Brain (organoid and tissue), 16 donors: ENCODE measurements at places on chromosomes 1 and 21. TPM values are rescaled to one million over a fixed set of nuclear protein-coding genes. Genes with fewer than 3 reads are reported as not detected.
A peak's percentile ranks its signal among the peaks of the same experiment; 100 is the strongest.

- no peak for DNase-seq
These were observed 13.9 kb downstream of the ARID4B start for GRCh38 chr1:235313931-235314678.

- DNase-seq, result peak; percentile 56
These were observed 384.6 kb downstream of the RRAGC start for GRCh38 chr1:38474738-38475623.

DNA sequence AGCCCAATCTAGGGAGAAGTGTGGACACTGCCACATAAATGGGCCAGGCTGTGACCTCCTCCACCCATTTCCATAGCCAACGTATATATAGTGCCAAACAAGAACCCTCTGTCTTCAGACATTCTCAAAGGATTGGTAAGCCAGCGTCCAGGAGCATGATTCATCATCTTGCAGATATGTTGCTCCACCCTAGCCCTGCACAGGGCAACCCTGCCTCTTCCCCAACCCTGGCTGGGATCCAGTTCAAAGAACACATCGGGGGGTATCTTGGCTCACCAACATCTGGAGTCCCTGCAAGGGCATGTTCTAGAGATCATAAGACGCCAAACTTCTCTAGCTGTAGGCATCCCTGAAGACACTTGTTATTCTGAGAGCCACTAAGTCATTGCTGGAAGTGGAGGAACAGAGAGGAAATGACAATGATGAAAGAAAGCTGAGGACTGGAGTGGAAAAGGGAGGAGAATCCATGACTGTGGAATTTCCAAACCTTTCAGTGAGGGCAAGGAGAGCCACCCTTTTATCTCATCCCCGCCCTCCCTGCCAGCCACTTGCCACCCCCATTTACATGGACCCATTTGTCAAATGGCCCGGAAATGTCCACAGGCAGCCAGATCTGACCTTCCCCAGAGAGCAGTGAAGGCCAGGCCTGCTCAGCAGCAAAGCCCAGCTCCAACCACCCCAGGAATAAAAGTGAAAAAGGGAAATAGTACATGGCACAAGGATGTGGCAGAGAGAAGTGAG is 144.1 kb upstream of the CTTNBP2NL start:
- no peak for DNase-seq

- no peak for DNase-seq
These were observed 361.9 kb upstream of the GREM2 start for GRCh38 chr1:240973875-240974274.

DNA sequence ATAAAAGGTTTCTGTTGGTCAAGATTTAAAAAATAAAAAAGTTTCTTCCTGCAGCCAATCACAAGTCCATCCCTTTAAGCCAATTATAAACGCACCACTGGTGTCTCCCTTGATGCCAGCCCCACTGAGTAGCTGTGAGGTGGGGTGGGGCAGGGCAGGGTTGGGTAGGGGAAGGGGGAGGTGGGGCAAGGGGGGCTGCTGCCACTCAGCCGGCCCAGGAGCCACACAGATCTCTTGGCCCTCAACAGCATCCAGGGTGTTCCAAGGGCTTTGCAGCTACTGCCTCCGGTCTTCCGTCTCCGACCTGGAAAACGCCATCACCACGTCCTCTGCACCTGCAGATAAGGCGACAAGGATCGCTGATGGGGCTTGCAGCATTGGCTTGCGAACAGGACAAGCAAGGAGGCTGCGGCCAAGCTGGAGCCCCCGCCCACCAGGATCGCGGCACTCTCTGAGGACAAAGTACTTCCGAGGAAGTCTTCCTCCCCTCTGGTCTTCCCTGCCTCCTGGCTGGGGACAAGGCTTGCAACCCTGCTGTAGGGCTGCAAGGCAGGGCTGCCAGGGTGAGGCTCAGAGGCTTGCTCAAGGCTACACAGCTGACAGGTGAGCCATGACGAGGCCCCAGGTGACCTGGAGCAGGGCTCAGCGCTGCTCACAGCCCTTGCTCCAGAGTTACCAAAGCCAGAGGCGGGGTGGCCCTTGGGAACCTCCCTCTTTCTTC is 26.8 kb upstream of the CLSTN1 start:
- DNase-seq, result no peak

DNA sequence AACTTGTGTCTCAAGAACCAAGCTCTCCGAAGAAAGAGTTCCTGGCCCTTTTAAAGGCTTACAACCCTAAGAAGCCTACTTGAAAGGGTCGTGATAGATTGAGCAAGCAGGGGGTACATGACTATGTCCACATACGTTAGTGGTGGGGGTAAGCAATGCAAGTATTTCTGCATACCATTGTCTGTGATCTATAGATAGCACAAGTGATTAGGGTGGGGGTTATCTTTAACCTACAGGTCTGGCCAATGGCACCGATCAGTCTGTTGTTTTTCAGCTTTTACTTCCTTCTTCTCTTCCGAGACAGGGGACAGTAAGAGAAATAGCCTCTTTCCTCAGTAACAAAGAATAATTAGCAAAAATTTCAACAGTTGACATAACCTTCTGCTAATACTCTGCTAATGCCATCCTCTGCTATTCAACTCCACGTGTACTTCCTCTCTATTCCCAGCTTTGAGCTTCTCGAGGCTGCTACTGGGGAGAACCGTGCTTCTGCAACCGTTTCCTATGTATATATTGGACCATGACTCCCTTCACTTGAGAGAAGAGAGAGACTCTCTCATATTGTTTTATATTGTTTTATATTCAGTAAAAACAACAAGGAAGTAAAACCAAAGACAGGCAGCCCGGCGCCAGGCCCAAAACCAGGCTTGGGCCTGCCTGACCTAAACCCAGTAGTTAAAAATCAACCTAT is 727.7 kb upstream of the NCAM2 start:
- DNase-seq, result no peak

- no peak for DNase-seq
These were observed 124.6 kb upstream of the NGF start for GRCh38 chr1:115462566-115463076.

DNA sequence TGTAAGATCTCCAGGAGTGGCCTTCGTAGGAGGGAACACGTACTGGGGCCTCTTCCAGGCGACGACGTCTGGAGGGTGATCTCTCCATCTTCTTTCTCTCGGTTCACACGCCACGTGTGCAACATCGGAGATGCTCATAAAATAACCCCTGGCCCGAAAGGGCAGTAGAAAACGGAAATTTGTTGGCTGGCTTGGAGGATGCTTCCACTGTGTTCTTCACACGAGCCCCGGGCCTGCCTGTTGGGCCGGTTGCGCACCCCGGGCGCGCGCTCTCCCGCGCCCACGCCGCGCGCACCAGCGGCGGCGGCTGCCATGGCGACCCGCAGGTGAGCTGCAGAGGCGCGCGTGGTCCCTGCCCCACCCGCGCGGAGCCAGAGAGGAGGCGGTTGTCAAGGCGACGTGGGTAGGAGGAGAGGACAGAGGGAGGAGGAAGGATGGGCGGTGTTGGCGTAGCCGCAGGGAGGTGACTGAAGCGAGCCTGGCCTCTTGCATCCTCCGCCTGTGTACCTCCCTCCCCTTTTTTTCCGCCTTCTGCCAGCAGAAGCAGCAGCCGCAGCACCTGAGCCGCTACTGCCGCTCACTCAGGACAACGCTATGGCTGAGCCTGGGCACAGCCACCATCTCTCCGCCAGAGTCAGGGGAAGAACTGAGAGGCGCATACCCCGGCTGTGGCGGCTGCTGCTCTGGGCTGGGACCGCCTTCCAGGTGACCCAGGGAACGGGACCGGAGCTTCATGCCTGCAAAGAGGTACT is at the start of gene ELAPOR1:
Gene ELAPOR1, plus strand, starts transcription at position 526 of the 752 bp plus-strand sequence. Its CDS starts 69 bp downstream, at position 595.
- peak; percentile 79 for DNase-seq

GRCh38 chr1:56459260-56459659 is 120.1 kb downstream of the PLPP3 start:
- no peak for DNase-seq

DNA sequence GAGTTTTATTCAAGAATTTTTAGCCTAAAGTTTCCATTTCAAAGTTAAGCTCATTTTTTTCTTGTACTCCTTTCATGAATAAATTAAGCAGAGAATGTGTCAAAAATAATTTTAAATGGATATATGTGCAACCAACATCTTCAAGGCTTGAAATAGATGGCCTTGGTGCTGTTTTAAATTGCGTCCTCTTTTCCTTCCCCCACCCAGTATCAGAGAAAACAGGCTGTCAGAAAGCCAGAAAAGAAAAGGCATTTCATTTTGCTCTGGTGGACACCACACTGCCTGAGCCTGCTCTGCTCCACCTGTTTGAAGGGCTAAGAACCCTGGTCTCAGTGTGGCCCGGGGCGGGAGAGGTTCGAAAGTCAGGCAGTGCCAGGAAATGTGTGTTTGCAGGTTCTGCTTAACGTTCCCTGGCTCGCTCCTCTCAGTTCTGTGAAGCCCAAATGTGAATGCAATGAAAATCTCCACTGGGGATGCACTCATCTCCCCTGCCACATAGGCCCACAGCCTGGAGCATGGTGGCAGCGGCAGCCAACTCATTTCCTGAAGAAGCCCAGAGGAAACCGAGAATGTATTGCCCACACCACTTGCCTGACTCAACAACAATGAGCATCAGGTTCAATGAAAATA is 134.4 kb downstream of the SDCCAG8 start:
- DNase-seq, result no peak

- DNase-seq, result no peak
These were observed 200.2 kb downstream of the HIVEP3 start for GRCh38 chr1:41718497-41718896.

GRCh38 chr21:45054927-45055612 is 19.3 kb upstream of the ADARB1 start:
- no peak for DNase-seq

- no peak for DNase-seq
These were observed 258.4 kb upstream of the CSF3R start for GRCh38 chr1:36741066-36741465.

GRCh38 chr1:31151402-31151801 is 85.9 kb upstream of the PUM1 start:
- no peak for DNase-seq

DNA sequence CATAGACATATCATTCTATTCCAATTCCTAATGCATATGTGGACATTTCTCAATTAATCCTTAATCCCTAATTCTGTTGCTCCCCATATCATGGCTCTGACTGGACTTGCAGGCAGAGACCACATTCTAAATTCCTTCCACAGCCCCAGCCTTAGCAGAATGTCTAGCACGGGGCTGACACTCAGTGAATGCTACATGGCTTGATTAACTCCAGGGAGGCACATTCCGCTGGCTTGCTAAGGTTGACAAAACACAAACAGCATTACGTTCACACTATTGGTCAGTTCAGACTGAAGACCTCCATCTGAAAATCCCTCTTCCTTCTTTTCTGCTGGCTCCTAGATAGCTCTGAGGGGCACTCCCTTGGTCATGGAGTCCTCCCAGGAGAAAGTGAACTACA is 119.4 kb downstream of the ASTN1 start:
- DNase-seq, result no peak

DNA sequence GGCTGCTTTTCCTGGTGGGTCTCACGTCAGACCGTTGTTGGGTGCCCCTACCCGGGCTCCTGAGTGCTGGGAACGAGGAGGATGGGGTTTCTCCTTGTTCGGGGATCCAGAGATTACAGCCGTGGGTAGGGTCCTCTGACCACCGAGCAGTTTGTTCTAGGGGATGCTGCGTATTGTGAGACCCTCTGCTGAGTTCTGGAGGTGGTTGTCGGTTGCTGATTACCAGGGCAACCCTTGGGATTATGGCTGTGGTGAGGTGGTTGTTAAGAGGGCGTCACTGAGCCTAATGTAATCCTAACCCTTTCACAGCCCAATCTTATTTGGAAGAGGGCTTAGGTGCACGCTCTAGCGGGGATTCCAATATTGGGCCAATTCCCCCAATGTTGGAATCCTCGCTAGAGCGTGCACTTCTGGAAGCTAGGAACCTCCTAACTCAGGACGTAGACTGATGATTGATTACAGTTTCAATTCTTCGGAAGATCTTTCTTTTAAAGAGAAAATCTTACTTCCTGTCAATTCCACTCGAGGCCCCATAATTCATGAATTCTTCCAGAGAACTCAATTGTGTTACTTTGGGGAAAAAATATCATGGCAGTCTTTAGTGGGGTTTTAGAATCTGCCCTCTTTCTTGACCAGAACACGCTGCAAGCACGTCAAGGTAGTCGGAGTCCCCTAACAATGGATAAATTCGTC is 483 bp downstream of the TCEANC2 start:
- DNase-seq, result no peak

DNA sequence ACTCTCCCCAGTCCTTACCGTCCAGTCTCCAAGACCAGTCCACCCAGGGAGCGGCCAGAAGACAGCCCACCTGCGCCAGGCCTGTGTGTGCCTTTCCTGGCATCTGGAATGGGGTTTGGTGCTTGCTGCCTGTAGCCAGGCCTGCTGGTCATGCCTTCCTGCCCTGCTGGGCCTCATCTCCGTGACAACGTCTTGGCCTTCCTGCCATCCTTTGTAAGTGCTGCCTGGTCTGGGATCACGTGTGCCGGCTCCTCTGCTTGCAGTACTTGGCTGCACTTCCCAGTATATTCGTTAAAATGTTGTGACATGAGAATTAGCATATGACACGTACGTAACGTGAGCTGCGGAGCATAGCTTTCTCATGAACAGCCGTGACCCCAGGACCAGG is 145.3 kb upstream of the COL6A1 start:
- DNase-seq, result peak; percentile 65

DNA sequence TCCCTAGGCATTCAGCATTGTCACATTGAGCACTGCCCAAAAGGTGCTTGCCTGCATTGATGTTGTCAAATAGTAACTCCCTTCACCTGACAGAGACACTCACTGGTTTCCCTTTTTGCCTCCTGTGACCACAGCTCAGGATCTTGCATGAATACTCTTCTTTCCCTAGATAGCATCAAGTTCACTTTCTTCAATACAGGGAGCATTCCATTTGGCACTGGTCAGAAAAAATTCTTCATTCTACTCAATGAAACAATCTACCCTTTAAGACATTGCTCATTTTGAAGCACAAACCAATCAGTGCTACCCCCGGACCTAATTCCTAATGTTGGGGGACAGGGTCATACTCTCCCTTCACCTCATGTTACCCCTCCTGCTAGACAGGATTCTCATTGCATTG is 319.0 kb upstream of the SNX7 start:
- no peak for DNase-seq

DNA sequence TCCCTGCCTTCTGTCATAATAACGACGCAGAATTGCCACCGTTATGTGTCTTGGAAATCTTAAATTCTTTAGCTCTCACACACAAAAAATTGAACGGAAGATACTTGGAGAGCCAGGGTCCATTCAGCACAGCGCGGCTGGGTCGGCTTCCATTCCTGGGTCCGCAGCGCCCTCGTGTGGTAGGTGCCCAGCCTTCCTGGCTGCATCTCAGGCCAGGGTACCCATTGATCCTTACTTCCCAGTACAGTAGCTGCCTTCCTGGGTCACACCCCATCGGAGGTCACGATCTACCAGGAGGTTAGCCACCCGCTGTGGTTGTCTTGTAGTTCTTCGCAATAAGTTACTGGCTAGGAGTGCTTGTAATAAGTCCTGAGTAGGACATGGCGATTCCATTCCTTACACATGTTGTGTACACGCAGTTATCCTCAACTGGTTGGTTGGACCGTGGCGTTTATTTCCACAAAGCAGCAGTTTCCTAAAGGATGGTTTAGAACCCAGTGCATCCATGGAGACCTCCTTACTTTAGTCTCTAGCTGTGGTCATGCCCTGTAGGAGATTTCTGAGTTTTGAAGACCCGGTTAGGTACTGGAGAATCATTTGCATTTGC is 9.9 kb upstream of the MTARC1 start:
- DNase-seq, result peak; percentile 92

- DNase-seq, result peak; percentile 63
These were observed 38.5 kb downstream of the CRB1 start for GRCh38 chr1:197306381-197307062.

CDC7 gene
- 6.3 TPM for polyA plus RNA-seq

C1orf94 gene
- polyA plus RNA-seq, result 3.4 TPM

CRB1 gene
- 3.8 TPM for polyA plus RNA-seq

KRTAP12-1 gene
- 0.93 TPM for polyA plus RNA-seq

RAB3B gene
- 60.0 TPM for polyA plus RNA-seq

UBL4B gene
- 4.9 TPM for polyA plus RNA-seq

C1QC gene
- 82.6 TPM for polyA plus RNA-seq

OR2G6 gene
- not detected for polyA plus RNA-seq

ILF2 gene
- 373 TPM for polyA plus RNA-seq

KRTAP19-1 gene
- not detected for polyA plus RNA-seq
